ENCODE measurements at places on chromosomes 4 and X.

DNA sequence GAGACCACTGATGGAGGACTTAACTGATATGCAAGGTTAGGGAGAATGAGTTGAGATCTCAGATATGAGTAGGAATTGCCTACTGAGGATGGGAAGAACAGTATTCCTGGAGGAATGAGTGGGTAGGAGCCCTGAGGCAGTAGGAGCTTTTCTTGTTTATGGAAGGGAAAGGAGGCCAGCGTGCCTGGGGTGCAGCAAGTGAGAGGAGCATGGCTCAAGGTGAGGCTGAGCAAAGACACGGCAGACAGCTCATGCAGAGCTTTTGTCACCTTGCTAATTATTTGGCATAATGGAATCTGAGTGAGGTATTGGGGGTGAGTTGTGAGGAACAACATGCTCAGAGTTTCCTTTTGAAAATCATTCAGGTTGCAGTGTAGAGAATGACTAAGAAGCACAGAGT is 65.3 kb upstream of the IBSP start:
- no peak for DNase-seq

DNA sequence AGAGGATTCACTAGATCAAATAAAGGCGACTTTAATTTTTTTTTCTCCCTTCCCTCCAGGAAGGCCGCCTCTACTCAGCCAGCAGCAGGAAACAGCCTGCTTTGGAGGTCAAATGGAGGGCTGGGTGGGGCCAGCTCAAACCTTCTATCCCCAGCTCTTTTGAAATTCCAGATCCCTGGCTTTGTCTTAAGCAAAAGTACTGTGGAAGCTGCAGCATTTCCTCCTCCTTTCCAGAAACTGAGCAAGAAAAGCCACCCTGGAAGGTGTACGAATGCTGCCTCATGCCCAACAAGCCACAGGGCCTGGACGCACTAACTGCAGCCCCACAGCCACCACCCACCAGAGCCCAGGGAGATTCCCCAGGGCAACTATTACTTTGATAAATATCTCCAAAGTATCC is 55.1 kb upstream of the ZCCHC13 start:
- DNase-seq, result no peak

DNA sequence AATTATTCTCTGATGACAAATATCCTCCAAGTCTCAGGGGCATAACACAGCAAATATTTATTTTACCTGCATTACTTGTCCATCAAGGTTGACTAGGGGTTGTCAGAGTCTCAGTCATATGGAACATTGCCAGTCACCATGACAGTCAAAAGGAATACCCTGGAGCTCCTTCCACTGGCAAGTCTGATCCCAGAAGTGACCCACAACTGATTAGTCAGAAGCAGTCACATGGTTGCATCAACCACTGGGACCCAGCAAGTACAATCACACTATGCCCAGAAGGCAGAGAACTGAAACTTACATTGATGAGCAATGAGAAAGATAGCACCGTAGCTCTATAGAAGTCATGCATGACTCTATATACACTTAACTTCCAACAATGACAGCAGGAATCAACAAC is 41.9 kb upstream of the SOD3 start:
- DNase-seq, result no peak

- no peak for DNase-seq
Observed at GRCh38 chrX:118272242-118272641, 73.7 kb upstream of the WDR44 start.

- no peak for DNase-seq
Observed at GRCh38 chrX:24173115-24173847, 23.8 kb downstream of the ZFX start.

DNA sequence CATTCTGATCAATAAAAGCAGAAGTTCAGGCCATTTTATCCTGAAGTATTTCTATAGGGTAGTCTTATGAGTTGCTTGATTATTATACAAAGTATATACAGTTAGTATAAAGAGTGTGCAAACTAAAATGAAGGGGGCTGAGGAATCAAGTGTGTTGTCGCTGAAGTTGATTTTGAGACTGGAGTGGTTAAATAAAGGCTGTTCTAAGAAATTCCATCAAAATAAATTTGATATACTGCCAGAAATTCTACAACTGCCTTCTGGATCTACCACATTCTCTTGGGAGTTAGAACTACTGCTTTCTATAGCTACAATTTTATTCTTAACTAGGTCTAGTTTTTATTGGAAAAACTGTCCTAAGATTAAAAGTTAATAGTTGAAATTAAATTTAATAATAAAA is 12.4 kb downstream of the EDNRA start:
- DNase-seq, result no peak

All from astrocyte of the cerebellum (primary cell).